ENCODE measurements at places on chromosomes 12 and 14.

DNA sequence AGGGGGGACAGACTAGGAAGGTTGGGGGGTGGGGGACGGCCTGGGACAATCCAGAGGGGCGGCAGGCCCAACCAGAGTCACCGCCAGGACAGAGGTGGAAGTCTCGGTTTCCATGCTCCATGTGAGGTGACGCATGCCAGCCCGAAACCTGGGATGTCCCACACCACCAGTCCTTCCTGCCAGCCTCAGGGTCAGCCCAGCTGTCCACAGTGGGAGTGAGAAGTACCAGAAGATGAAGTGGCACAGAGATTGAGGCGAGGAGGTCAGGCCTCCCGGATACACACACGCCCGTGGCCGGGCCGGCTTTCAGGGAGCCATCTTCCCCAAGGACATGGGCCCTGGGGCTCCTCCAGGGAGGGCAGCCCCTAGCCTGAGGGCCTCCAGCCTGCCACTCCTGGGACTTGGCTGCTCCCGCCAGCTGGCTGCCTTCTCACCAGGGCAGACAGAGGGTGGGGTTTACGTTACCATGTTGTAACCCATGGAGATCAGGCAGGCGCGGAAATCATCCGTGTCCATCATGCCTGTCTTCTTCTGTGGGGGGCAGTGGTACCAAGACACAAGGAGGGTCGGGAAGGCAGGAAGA, 85.2 kb upstream of the ZFP36L1 start:
- no peak for DNase-seq

GRCh38 chr14:32428875-32429274, 99.8 kb downstream of the AKAP6 start:
- DNase-seq, result no peak

DNA sequence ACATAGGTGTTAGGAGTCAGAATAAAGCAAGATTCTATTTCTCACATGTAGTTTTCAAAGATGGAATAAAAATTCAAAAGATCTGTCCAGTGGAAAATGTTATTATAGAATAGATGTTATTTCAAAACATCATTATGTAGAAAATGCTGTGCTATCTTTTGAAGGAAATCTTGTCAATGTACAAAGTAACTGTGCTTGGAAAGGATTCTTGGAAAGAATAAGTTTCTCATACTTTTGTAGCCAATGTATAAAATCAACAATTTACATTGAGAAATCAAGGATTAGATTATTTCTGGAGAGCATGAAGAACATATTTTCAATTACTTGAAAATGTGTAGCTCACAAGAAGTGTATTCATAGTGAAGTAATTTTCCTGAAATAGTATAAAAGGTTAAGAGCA, 532.5 kb upstream of the MGAT4C start:
- no peak for DNase-seq

DNA sequence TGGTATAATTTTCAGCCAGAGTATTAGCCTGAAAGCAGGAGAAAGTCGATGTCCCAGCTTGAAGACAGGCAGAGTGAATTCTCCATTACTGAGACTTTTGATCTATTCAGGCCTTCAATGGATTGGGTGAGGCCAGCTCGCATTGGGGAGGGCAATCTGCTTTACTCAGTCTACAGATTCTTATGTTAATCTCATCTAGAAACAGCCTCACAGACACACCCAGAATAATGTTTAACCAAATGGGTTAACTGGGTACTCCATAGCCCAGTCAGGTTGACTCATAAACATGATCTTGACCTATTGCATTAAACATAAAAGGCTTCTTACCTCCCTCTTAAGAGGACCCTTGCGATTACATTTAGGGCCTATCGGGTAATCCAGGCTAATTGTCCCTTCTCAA, 118.0 kb downstream of the KTN1 start:
- DNase-seq, result no peak

GRCh38 chr12:12474931-12475795, 87.5 kb downstream of the DUSP16 start:
- DNase-seq, result no peak

DNA sequence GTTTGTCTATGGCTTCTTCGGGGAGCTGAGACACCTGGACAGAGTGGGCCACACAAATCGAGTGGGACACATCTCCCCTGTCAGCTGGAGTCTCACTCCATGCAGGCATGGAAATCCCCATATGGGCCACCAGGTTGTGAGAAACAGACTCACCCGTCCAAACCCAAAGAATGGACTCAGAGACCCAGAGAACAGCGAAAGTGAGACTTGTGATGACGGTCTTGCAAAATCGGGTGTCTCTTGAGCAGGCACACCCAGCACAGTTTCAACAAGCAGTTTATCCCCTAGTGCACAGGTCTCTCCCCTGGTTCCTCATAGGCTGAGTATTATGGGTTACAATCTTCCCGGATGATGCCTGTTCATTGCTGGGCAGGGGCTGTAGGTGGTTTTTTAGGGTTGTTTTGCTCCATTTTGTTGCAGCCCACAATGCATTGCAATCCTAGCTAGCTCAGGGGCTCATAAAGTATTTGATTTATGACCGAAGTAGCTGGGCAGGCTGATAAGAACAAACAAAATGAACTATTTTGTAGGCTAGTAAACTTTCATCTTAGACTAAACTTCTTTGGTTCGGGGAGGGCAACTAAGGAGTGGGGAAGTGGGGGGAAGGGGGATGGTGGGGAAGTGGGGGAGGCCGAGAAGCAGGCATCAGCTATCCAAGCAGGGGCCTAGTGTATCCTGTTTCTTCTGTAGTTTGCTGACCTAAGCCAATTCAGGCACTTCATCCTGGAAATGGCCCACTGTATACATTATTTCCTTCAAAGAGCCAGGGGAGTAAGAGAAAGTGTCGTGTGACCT, 45.3 kb downstream of the IQSEC3 start:
- no peak for DNase-seq

GRCh38 chr14:59347915-59348314, 117.3 kb downstream of the GPR135 start:
- no peak for DNase-seq
